ENCODE measurements at places on chromosomes 12 and 14. TPM values are rescaled to one million over a fixed set of nuclear protein-coding genes. Genes with fewer than 3 reads are reported as not detected.

Gene KLHL33
- not detected for total RNA-seq

Gene TESPA1
- not detected for total RNA-seq

Gene ANKRD33
- not detected for total RNA-seq

Gene ALX1
- total RNA-seq: 2.0 TPM

Gene LRFN5
- total RNA-seq: not detected

Gene RNASE13
- not detected for total RNA-seq

Gene ACSM4
- not detected for total RNA-seq

Gene HAL
- 0.06 TPM for total RNA-seq

Gene TMEM260
- 20.1 TPM for total RNA-seq

Gene FAR2
- not detected for total RNA-seq

Gene PGF
- total RNA-seq: 3.9 TPM

Gene LMNTD1
- not detected for total RNA-seq

Gene PIK3C2G
- not detected for total RNA-seq

Gene GAS2L3
- 11.7 TPM for total RNA-seq

DNA sequence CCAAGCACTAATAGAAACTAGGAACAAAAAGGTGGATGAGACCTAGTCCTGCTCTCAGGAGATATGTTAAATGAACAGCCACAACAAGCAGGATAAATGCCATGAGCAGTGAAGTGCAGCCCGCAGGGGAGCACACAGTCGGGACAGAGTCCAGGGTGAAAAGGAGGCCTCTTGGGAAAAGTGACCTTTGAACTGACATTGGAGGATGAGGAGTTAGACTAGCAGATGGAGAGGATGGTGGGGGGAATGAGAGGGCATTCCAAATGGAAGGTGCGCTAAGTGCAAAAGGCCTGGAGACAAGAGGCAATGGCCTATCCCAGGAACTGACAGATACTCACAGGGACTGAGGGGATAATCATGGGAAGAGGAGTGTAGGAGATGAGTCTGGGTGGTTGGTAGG is 4.5 kb downstream of the OS9 start:
- no peak for DNase-seq

DNA sequence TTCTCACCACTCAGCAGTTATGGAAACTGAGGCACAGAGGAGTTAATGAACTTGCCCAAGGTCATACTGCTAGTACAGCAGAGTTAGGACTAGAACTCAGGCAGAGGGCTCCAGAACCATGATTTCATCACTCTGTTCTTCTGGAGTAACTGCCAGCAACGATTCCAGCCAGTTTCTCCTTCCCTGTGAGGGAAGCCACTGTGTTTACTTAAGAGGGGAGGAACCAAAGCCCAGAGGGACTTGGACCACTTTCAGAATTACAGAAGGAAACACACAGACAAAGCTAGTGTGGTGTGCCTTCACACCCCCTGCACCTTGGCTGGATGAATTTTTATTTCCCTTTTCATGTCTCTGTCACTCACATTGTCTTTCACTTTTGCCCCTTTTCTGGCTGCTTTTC is 398.2 kb downstream of the DPF3 start:
- DNase-seq: no peak

DNA sequence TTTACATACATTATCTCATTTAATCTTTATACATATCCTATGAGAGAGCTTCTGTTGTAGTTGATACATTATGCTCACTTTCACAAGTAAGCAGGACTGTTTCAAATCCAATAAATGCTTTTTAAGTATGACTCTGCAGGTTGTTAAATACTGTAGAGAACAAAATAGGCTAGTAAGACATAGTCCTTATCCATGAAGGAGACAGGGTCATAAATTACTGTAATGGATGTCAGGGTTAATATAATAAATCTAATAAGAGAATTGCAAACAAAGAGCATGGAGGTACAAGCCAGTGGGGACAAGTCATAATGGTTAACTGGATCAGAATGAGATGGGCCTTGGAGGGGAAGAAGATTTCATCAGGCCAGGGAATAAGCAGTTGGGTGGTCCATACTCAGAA is 303.8 kb upstream of the RGS6 start:
- DNase-seq: no peak

GRCh38 chr14:106506881-106507305 is 980.5 kb downstream of the TMEM121 start:
- DNase-seq: no peak

DNA sequence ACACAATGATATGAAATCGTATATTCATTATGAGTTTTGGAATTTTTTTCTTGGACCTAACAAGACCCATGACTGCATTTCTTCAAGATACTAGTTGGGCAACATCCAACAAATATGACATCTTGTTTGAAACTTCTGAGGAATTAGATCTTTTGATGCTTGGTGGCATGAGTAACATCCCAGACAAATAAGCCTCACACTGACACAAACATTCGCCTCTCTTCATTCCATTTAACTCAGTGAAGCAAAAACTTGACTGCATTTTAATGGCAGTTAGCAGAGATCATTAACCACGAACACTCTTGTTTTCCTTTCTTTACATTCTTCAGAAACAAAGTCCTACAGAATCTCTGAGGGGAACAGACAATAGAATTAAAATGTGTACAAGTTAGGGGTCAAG is 758.3 kb downstream of the C12orf50 start:
- no peak for DNase-seq

DNA sequence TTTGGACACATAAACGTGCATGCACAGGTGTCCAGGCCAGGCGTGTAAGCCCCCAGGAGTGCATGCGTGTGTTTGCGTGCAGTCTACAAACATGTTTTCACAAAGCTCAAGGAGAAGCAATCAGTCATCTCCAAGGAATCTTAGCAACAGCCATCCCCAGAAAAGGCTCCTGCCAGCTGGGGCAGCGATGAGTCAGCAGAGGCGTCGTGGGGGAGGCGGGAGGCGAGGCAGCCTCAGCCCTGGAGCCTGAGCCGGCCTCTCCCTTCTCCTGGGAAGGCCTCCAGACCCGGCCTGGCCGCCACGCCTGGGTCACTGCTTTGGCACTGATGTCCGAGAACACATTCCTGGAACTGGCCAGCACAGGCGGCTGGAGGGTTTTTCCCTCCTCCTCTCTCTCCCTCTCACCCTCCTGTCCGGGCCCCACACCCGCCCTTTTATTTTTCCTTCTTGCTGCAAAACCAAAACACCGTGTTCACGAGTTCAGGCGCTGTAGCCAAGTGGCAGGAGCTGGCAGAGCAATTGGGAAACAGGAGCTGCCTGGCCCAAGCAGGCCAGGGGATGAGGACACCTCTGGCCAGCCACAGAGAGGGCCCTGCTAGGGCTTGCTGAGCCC is 92.7 kb downstream of the LRRC74A start:
- DNase-seq: peak; percentile 97

DNA sequence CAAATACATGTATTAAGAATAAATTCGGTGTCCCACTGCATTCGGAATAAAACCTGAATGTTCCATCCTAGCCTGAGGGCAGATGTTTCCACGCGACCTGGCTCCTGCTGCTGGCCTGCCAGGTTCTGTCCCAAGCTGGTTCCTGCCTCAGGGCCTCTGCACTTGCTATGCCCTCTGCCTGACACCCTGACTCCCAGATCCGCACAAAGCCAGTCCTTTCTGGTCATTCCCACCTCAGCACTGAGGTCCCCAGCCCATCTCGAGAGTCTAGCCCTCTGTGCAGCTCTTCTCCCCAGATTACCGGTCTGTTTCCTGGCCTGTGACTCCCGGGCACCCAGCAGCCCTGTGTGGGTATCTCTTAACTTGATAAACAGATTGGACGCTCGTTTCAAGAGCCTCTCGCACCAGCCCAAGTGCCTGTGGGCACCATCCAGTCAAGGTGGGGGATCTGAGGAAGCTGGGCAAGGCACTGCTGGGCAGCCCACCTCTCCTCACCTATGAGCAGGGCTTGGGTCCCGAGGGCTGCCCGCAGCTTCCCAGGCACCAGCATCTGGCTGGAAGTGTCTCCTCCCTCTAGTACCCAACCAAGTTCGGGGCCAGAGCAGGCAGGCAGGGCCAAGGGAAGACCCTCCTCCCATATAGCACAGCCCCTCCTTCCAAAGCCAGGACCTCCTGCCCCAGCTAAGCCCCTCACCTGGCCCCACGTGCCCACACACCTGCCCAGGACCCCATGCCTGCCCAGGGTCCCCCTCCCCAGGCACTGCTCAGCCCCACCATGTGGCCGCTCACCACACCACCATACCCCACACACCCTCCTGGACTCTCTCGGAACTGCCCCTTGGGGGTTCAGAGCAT is 132.2 kb downstream of the NCOR2 start:
- no peak for DNase-seq

DNA sequence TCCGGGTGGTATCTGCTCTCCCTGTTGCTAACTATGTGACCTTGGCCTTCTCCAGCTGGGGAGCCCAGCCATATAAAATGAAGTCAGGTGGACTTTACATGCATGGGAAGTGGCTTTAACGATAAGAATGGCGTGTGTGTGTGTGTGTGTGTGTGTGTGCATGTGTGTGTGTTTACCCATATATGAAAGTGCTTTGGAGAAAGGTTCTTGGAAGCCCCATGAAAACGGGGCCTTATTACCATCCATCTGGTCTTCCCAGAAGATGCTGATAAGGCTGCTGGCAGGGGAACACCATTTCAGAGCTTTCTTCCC is 94.8 kb downstream of the LRRC74A start:
- DNase-seq: no peak

DNA sequence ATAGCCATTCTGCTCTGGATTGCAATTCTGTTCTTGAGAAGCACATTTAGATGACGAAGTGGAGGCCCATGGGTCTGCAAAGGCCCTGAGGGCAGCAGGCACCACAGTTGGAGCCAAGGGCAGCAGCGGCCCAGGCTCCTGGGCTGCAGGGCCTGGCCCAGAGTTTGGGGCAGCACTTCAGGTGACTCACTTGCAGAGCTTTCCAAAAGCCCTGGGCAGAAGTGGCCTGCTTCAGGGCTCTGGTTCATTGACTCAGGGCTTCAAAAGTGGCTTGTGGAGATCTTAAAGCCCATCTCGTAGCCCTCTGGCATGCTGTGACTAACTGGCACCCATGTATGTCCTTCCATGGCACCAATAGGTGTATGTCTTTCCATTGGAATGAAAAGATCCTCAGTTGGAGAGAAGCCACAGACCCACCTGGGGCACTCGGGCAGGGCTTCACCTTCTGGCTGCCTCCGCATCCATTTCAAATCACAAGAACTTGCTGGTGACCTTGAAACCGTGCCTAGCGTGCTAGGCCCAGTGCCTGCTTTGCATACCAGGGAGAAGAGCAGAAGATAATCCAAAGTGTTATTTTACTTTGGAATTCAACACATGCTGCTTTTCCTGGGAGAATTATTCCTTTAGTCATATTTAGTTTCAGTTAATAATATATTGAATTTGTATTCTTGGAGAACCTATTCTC is 106.7 kb downstream of the PRMT8 start:
- no peak for DNase-seq

- no peak for DNase-seq
Observed at GRCh38 chr12:5000658-5001385, 42.9 kb upstream of the KCNA5 start.

- DNase-seq: no peak
Observed at GRCh38 chr14:94545131-94545841, 16.0 kb upstream of the SERPINA4 start.

GRCh38 chr12:111715279-111715678 is 29.4 kb downstream of the ACAD10 start:
- DNase-seq: no peak

DNA sequence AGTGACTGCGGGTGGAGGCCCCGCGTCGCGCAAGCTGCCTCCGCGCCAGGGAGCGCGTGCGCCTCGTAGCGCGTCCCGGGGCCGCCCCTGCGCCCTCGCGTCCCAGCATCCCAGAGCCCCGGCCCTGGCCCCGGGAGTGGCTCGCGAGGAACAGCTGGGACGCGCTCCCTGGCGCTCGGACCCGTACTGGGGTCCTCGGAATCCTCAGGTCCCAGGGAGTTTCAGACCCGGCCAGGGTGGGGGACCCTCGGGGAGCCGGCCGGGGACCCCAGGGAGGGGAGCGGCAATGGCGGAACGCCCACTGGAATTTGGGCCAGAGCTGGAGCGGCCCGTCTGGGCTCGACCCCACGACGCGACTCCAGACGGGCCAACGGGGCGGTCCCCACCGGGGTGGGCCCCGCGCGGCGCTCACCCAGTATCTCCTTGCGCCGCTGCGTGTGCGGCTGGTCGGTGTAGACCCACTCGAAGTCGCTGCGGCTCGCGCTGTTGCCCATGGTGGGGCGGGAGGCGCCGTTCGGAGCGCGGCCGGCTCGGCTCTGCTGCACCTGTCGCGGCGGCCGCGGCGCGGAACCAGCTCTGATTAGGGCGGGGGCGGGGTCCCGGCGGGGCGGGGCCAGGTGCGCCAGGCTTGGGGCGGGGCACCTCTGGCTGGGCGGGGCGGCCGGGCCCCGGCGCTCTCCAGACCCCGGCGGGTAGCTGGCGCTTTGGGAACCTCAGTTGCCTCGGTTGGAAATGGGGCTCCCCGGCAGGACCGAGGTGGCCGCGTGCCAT is at the start of gene DEGS2:
TSS of gene DEGS2 (minus strand) at position 552 of the 771 bp plus-strand sequence. CDS start at position 494, 58 bp downstream.
- peak; percentile 71 for DNase-seq

DNA sequence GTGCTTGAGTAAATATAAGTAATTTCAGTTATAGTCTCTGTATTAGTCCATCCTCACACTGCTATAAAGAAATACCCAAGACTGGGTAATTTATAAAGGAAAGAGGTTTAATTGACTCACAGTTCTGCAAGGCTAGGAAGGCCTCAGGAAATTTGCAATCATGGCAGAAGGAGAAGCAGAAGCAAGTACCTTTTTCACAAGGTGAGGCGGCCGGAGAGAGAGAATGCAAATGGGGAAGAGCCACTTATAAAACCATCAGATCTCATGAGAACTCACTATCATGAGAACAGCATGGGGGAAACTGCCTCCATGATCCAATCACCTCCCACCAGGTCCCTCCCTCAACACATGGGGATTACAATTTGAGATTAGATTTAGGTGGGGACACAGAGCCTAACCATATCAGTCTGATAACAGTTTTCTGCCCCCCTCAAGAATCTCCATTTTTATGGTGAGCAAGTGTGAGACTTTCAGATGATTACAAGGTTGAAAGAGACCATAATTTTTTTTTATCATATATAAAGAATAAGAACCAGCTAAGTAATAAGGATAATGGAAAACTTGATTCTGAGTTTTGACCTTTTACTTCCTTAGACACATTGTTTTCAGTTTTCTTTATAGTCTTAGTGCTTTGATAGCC is 35.6 kb downstream of the LEMD3 start:
- DNase-seq: no peak

GRCh38 chr14:51869411-51870100 is 9.1 kb downstream of the GNG2 start:
- no peak for DNase-seq

- DNase-seq: no peak
Observed at GRCh38 chr12:64028541-64028940, 184.0 kb downstream of the SRGAP1 start.

DNA sequence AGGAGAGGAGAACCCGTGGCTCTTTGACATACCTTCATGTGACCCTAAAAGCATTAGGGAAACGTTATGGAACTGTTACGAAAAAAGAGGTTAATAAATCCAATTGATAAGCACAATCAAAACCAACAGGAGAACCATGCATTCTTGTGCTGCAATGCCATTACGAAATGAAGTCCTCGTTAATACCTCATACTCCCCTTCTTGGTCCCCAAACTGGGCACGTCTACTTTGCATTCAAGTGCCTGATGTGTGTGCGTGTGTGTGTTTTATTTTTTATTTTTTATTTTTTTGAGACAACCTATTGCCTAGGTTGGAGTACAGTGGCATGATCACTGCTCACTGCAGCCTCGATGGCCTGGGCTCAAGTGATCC is 150.0 kb downstream of the ETV6 start:
- no peak for DNase-seq
